ENCODE measurements at places on chromosomes 4 and X.

GRCh38 chrX:45823536-45823935 is 622.9 kb upstream of the DIPK2B start:
- DNase-seq: no peak

DNA sequence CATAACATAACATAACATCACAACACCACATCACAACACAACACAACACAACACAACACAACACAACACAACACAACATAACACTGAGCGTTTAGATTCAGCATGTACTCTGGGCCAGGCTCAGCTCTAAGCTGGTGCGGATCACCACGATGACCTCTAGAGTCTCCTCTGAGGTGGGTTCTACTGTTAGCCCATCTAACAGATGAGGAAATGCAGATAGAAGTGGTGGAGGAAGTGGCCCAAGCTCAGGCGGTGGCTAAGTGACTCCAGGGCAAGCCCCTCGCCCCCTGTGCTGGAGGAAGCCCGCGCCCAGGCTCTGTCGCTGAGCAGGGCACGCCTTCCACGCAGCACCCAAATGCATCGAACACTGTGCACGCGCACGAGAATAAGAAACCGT is 45.3 kb upstream of the CDKN2AIP start:
- no peak for DNase-seq

DNA sequence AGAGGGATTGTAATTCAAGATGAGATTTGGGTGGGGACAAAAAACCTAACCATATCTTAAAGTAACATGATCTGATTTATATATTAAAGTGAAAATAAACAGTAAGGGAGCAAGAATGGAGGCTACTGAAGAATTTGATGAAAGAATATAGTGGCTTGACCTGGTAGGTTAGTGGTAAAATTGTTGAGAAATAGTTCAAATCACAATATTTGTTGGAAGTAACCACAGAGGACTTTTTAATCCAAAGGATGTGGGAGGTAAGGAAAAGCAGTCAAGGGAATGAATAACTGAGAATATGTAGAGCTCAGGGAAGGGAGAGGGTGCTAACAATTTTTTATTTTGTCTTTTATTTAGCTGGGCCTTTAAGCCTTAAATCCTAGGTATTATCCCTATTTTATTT is 139.8 kb upstream of the HS3ST1 start:
- DNase-seq: no peak

- DNase-seq: no peak
Observed at GRCh38 chrX:107750263-107750662, 25.3 kb downstream of the TSC22D3 start.

DNA sequence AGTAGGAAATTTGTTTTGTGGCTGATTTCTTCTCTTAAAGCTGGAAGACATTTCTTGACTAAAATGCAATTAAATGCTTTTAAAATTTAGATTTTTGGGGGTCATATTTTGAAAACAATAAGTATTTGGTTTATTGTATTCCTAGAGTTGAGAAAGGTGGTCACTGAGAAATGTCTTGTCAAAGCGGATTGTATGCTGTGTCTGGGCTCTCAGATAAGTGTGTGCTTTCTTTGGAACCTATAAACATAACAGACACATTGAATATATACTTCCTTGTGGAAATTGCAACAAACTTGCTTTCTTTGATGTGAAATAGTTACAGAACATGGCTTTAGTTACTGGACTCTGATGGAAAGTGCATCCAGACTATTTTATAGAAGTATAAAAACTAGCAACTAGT is 75.4 kb downstream of the AFF1 start:
- DNase-seq: no peak

DNA sequence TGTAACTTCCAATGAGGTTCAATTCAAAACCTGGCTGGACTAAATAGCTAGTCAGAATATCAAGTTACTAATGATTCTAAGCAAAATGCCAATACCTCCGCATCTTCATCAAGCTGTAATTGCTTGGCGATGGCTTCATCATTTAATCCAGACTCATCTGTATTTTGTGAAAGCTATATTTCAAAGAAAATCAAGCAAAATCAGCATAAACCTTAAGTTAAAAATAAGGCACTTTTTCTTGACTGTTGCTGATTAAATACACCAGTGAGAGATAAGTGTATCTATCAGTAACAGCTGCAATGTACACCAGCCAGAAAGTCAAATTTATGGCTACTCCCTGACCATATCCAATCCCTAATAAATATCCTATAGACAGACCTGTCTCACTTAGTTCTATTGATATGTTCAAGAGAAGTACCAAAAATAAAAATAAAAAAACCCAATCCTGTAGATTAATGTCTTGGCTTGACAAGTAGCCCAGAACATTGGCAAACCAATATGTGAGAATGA is 39.6 kb downstream of the RFC1 start:
- no peak for DNase-seq

- no peak for DNase-seq
Observed at GRCh38 chrX:100905620-100906019, 23.1 kb downstream of the XKRX start.

DNA sequence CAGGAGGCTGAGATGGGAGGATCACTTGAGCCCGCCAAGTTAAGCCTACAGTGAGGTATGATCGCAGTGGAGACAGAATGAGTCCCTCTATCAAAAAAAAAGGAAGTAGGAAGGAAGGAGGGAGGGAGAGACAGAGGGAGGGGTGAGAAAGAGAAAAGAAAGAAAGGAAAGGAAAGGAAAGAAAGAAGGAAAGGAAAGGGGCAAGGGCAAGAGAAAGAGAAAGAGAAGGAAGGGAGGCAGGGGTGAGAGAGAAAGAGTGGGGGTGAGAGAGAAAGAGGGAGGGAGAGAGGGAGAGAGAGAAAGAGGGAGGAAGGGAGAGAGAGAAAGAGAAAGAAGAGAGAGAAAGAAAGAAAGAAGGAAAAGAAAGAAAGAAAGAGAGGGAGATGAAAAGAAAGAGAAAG is 13.2 kb downstream of the ELF2 start:
- DNase-seq: no peak

DNA sequence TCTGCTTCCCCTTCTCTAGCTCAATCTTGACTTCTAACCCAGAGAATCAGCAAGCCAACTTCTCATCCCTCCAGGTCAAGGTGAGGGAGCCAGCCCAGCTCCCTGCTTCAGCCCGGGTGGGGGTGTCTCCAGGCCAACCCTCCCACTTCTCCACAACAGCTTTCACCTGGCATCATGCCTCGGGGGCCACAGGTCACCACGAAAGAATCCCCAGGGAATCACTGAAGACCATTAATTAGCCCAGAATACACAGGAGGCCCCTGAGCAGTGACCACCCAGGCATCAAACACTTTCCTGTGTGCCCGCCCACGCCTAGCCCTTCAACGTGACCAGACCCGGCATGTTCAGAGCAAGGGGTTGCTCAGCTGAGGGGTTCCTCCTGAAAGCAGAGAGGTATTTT is 646.7 kb downstream of the BCOR start:
- no peak for DNase-seq

DNA sequence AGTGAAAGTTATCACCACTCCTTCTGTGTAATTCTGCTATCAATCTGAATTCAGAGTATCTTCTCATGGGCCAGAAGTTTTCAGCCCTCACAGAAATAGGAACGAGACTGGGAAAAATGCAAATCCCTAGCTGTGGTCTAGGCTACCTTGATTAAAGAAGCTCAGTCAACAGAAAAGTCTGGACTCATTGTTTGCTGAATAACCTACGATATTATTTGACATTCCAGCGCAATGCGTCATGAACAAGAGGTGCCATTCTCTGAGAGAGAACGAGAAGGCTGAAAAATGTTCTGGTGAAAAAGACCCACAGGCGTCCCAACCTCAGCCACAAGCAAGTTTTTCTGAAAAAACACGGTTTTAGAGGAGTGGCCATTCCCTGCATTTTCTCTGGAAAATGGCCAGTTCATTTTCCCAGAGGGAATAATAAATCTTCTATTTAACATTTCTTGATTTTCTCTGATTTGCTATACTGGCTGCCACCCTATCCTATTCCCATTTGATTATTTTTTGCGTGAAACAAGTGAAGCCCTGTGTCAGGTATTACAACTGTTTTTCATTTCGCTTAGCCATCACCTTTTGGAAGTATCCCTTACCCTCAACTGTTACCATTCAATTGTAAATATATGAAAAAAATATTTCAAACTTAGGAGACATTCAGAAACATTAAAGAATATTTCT is 1117.6 kb upstream of the PRKX start:
- DNase-seq: no peak

DNA sequence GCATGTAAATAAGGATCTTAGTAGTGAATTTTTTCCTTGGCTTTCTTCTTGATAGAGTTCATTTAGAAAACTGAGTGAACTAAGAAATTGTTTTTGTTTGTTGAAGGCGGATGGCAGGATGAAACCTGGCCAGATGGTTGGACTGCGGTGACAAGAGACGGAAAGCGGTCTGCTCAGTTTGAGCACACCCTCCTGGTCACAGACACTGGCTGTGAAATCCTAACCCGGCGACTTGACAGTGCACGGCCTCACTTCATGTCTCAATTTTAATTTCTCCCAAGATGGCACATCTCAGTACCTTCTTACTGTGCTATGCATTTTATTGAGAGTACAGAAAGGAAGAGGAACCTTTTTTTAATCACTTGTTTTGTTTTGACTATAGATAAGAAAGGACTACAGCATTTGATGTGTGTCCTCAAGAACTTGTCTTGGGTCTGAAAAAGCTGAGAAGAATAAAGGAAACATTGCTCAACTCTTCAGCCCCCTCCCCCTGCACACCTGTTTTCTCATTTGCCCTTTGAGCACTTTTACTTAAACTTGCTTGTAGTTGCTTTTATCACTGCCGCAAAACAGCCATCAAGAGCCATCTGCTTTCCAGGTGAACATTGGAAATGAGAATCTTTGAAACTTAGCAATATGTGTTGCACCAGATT is 27.4 kb downstream of the ADH5 start:
- no peak for DNase-seq

- no peak for DNase-seq
Observed at GRCh38 chr4:26476545-26476944, 13.7 kb downstream of the CCKAR start.

DNA sequence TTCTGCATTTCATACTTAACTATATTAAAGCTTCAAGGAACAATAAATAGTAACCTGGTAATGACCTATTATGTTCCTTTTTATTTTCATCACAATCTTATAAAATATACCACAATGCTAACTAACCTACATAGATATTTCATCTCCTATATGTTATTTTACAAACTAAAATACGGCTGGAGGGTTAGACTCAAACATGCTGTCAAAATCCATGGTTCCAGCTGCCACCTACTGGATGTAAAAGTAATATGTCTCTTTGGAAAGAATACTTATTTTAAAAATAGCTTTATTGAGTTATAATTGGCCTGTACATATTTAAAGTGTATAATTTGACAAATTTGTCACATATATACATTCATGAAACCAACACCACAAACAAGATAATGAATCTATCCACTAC is 15.0 kb downstream of the RGN start:
- DNase-seq: peak; percentile 67

- peak; percentile 59 for DNase-seq
Observed at GRCh38 chr4:26150948-26151347, 169.9 kb upstream of the RBPJ start.

- no peak for DNase-seq
Observed at GRCh38 chr4:85406185-85406584, 68.8 kb upstream of the ARHGAP24 start.

DNA sequence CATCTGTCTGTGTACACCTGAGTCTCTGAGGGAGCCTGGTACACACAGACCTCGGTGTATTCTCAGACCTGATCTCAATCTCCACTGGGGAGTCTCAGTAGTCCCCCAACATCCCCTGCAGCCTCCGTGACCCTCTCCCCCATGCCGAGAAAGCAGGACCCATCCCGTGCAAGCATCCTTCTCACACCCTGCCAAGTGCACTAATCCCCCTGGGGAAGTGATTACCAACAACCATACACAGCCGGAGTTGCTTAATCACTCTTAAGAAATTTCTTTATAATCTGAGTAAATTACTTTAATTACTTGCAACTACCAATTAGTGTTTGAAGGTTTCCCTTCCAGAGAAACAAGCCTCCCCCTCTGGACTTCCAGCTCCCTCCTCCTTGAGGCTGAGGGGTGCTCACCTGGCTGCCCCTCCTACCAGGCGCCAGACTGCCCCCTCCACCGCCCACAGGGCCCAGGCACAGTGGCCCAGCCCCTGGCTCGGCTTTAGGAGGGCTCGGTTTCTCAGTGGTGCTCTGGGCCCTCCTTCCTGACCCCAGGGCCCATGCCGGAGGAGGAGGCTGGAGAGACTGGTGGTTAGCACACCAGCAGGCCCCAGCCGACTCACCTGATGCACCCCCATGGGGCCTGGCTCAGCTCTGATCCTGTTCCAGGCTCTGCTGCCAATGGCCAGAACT is 43.8 kb downstream of the PJA1 start:
- no peak for DNase-seq

DNA sequence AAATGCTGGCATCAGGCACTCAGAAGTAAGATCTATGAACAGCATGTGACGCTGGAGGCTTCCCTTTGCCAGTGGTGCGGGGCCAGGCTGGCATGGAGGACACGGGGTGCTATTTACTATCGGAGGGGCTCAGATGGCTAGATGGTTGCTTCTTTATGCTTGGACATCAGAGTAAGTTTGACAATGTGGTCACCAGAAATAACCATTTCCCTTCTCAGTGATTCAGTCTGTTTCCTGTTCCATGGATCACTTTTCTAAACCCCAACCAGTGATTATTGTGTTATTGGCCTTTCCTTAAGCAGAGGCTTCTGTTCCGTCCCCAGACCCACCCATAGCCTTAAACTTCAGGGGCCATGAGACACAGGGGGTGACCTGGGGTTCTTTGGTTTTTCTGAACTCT is 55.4 kb upstream of the DHX15 start:
- no peak for DNase-seq

DNA sequence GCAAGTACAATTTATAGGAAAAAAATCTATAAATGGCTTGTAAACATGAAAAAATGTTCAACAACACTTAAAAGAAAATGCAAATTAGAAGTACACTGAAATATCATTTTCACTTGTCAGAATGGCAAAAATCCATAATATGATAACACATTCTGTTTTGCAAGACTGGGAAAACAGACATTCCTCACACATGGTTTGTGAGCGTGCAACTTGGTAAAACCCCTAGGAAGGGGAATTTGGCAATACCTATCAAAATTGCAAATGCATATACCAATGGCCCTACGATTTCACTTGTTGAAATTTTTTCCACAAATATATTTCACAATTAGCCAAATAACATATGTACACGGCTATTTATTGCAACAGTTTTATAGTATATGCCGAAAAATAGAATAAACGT is 31.4 kb downstream of the TBC1D9 start:
- no peak for DNase-seq

DNA sequence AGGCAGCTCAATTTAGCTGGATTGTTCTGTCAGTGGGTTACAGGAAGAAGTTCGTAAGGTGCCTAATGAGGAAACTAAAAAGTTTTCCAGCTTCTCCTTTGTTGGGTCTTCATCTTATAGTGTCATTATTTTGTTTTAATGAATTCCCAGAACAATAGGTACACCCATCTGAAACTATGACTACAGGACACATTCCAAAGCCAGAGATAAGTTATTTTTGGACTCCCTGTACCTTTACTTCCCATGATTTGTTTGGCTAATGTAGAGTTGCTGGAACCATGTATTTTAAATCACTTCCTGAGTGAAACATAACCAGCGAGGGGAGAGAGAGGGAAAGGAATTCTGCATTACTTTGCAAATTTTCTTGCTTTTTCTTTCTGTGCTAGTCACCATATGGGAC is 114.0 kb downstream of the CLCN5 start:
- DNase-seq: no peak

Data from RKO (cell line).